ENCODE measurements at places on chromosomes 1 and 21. TPM values are rescaled to one million over a fixed set of nuclear protein-coding genes. Genes with fewer than 3 reads are reported as not detected.

The TMCO2 gene
- not detected for total RNA-seq

The FBLIM1 gene
- total RNA-seq, result 59.7 TPM

The KIF26B gene
- total RNA-seq, result 1.1 TPM

- DNase-seq, result peak; percentile 36
Observed at GRCh38 chr1:167052389-167052788, 37.8 kb downstream of the GPA33 start.

DNA sequence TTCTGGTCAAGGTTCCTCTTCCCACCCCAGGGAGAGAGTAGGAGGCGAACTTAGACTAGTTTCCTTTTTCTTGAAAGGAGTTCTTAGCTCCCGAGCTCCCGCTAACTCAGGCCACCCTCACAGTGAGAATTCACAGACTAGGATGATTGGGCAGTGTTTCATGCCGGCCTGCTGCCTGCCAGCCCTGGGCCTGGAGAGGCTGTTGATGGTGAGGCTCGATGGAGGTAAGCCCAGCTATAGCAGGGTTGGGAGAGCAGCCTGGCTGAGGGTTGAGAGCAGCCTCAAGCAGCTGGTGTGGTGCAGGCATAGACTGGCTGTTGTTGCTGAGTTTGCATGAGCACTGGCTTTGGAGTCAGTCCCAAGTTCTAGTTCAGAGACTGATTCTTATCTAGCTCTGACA is 274.4 kb downstream of the MATN1 start:
- no peak for DNase-seq

DNA sequence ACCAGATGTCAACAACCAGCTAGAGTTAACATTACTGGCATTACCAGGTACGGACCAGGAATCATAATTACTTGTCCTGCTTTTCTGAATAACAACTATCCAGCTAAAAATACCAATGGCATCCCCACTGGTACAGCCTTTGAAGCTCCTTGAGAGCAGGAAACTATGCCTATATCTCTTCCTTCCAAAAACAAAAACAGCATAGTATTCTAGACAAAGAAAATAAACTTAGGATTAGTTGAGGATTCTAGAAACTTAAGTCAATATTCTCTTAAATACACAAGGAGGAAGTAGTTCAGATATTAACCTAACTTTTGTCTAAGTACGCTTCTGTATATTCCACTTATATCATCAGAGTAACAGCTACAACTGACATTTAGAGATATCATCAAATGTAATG is 3.0 kb downstream of the FUBP1 start:
- no peak for DNase-seq

DNA sequence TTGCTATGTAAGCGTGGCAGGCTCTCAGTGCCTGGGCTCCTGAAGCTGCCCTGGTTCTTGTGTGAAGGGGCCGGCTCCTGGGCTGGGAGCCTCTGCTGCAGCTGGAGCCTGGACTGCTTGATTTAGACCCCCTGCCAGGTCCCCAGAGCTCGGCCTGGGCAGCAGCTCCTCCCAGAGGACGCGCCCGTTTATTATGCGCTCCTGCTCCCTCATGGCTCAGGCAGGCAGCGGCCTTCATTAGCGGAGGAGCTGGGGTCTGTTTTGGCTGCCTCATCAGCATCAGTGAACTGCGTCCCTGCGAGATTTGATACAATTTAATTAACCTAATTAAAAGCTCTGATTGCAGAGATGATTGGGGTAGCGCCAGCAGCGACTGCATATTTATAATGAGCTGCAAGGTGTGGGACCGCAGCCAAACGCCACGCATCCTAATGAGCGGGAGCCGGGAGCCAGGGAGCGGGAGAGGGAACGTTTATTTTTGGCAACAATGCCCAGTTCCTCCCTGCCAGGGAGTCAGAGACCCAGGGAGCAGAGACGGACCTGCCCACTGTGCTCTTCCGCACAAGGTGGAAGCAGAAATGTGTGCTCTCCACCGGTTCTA is 16.6 kb downstream of the UTP11 start:
- DNase-seq, result peak; percentile 63

DNA sequence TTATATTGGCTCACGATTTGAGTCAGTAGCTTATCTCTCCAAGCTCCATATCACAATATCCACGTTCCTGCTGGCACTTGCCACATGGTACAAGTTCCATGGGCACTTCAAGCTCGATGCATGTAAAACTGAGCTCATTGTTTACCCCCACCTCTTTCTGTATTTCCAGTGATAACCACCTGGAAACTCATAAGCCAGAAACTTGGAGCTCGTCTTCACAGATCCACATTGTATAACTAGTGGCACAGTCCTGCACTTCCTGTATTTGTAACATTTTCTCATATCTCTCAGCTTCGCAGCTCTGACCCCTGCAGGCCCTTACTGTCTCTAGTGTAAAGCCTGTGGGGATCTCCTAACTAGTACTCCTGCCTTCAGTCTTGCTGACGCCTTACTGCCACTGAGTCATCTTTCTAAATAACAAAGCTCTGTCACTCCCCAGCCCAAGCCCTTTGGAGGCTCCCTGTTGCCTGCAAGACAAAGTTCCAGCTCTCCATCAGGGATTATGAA is 6.5 kb upstream of the C2CD4D start:
- peak; percentile 70 for DNase-seq

DNA sequence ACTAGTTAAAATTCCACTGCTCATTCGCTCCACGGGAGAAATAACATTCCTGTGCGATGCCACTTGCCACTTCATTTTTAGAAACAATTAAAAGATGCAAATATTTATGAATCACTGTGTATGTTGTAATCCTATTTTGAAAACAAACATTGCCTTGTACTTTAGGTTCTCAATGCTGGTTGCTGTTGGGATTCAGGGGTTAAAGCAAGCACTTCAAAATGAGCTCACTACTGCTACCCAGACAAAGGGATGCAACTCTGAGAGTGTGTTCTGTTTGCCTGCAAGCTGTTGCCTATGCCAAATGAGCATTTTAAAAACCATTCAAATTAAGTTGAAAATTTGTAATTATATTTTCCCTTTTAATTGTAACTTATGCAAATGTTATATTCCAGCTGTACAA is 87.5 kb downstream of the RWDD3 start:
- DNase-seq, result no peak

Data from Daoy (cell line).